ENCODE measurements at places on chromosomes 4 and X.

GRCh38 chrX:42832764-42833549 is 55.0 kb upstream of the PPP1R2C start:
- no peak for DNase-seq

GRCh38 chr4:105624530-105624929 is 72.1 kb downstream of the ARHGEF38 start:
- DNase-seq, result peak; percentile 80

DNA sequence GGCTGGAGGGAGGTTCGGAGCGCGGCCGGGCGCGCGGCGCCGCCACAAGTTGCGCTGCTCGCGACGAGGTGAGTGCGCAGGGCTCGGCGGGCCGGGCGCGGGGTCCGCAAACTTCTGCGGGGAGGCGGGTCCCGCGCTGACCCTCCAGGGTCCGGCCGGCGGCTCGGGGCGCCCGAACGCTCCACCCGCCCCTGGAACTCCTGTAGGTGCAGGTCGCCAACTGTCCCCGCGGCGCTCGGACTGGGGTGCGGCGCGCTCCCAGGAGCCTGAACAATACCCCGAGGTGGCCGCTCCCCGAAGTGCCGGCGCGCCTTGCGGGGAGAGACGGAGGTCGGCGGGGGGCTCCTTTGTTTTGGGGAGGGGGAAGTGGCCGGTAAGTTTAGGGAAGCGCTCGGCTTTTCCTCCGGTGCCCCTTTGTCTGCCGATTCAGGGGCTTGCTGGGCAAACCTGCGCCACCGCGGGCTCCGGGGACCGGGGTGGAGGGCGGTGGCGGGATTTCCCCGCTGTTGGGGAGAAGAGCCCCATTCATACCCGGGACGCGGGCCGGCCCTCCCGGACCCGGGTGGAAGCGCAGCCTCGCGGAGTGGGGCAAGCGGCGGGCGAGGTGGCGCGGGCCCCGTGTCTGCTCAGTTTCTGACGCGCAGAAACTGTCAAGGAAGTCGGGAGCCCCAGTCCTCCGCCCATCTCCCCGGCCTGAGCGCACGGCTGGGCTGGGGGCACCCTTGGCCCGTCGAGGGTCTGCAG is 694 bp downstream of the TBL1X start:
- DNase-seq, result no peak

GRCh38 chr4:123378794-123379193 is 17.8 kb upstream of the SPRY1 start:
- DNase-seq, result no peak

DNA sequence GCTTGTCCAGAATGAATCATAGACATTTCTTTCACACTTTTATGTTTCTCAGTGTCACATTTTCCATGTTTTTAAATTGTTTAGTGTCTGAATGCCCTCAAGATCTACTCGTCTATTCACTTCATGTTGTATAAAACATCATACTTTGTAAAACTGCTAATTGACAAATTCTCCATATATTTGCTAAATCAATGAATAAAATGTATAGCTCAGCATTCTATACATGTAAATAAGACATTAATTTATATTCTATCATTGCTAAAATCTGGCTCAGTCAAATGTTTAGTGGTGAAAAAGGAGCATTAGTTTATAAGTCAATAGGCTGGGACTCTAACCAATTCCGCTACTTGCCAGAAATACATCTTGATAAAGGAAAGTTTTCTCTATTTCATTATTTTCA is 379.6 kb downstream of the NAF1 start:
- DNase-seq, result no peak
